ENCODE measurements at places on chromosomes 6 and 20. TPM values are rescaled to one million over a fixed set of nuclear protein-coding genes. Genes with fewer than 3 reads are reported as not detected.

TNXB gene
- 210 TPM for total RNA-seq

GRCh38 chr6:14476793-14477531, 359.4 kb downstream of the CD83 start:
- no peak for DNase-seq

F13A1 gene
- total RNA-seq = 33.2 TPM

DNA sequence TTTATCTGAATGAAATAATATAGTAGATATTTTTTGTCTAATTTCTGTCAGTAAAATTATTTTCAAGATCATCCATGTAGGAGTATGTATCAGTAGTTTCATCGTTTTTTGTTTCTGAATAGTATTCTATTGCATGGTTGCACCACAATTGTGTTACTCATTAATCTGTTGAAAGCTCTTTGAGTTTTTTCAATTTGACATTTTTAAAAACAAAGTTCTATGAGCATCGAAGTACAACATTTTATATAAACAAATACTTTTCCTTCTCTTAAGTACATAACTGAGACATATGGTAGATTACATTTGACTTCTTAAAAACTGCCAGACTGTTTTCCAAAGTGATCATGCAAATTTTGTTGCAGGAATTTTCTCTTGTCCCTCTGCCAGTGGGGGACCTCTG, 1113.1 kb upstream of the CITED2 start:
- no peak for DNase-seq

NHLRC1 gene
- 1.8 TPM for total RNA-seq

SLC22A23 gene
- total RNA-seq = 7.2 TPM

DNA sequence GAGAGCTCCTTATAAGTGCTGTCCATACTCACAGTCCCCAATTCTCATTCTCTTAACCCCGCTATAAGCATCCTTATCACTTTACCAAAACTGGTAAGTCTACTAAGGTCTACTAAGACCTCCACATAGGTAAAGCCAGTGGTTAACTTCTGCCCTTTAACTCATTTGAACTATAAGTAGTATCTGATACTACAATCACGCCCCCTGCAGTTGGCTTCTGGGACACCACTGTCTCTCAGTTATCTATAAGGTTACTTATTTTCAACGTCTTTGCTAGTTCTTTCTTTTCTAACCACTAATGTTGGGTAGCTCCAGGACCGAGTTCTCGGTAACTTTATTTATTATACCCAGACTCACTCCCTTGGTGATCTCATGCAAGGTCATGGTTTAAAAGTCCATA, 142.6 kb downstream of the ARHGAP18 start:
- DNase-seq = no peak

- no peak for DNase-seq
Measured at GRCh38 chr6:76403064-76403463, 330.6 kb upstream of the IMPG1 start.

FAM210B gene
- 29.9 TPM for total RNA-seq

GRCh38 chr6:21402368-21402767, 191.2 kb upstream of the SOX4 start:
- no peak for DNase-seq

DNA sequence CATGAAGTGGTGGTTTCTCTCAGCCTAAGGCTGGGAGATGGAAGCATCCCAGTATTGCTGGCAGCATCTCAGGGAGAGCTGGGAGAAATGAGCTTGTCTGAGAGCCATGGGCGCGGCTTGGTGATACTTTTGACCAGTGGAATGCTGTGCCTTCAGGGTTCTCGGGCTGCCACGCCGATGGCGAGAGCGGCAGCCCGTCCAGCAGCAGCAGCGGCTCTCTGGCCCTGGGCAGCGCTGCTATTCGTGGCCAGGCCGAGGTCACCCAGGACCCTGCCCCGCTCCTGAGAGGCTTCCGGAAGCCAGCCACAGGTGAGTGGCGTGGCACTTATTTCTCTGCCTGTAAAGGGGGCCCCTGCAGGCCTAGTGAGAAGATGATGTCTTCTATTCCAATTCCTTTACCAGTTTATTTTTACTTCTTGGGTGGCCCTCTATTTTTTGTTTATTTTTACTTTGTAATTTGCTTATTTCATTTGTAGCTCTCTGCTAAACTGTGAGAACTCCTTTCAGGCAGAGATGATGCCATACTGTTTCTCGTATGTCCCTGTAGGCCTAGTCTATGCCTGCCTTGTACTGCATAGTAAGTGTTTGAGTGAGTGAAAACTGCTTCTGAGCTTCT, 71.7 kb downstream of the ASXL1 start:
- no peak for DNase-seq

DNA sequence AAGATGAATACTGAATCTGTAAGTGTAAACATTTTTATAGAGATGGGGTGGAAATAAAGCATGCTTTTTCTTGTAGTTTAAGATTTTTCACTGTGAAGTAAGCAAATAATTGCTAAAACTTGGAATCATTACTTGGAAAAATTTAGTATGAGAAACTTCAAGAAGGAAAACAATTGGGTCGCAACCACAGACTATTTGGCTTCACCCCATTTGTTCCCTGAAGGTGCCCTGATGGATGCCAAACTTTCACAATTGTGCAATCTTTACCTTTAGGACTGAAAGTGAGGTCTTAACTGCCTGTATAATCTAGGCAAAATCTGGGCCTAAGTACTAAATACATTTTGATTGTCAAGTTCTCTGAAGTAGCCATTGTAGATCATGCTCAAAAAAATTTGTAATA, 330.1 kb downstream of the HDGFL1 start:
- DNase-seq = no peak

DNA sequence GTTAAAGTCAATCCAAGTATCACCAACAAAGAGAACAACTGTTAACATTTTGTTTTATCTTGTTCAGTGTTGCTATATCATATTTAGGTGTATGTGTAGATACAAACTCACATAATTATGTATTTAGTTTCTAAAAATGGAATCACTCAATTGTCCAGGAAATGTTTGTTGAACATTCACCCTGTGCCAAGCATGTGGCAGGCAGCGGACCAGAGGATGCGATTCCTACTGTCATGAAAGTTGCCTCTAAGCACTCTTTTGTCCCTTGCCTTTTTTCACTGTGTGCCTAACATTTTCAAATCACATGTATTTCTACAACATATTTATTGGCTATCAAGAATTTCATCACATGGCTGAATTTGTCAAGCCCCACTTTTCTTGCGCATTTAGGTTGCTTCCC, 16.9 kb upstream of the TGM2 start:
- DNase-seq = no peak

GRCh38 chr6:72940265-72940664, 285.0 kb downstream of the KHDC1L start:
- no peak for DNase-seq

DNA sequence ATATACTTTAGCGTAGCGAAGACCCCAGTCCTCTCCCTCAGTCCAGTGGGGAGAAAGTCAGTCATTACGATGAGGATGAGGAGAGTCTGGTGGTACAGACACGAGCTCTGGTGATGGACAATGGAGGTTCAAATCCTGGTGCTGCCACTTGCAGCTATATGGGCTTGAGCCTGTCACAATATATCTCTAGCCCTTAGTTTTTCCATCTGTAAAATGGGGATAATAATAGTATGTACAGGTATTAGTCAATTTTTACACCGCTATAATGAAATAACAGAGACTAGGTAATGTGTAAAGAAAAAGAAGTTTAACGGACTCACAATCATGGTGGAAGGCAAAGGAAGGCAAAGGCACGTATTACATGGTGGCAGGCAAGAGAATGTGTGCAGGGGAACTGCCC, 237.9 kb downstream of the BCAS1 start:
- DNase-seq = no peak

GRCh38 chr20:9070304-9070703, 1.4 kb downstream of the PLCB4 start:
- DNase-seq = no peak

GRCh38 chr6:73586416-73586974, 65.7 kb upstream of the EEF1A1 start:
- no peak for DNase-seq

CGA gene
- total RNA-seq = not detected

- no peak for DNase-seq
Measured at GRCh38 chr6:33668914-33669313, 42.6 kb downstream of the UQCC2 start.

DNA sequence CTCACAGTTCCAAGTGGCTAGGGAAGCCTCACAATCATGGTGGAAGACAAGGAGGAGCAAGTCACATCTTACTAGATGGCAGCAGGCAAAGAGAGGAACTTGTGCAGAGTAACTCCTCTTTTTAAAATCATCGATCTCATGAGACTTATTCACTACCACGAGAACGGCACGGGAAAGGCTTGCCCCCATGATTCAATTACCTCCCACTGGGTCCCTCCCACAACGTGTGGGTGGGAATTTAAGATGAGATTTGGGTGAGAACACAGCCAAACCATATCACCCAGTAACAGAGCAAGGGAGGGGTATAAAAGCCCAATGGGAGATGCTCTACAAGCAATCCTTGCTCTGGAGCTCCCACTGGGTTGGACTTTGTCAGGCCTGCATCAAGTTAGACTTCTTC, 80.4 kb downstream of the JPH2 start:
- no peak for DNase-seq

- no peak for DNase-seq
Measured at GRCh38 chr6:79869184-79869583, 78.2 kb downstream of the ELOVL4 start.

- DNase-seq = no peak
Measured at GRCh38 chr20:3751675-3752385, 15.7 kb downstream of the ADISSP start.

- DNase-seq = no peak
Measured at GRCh38 chr20:46767127-46767761, 57.8 kb downstream of the SLC2A10 start.

- no peak for DNase-seq
Measured at GRCh38 chr6:101777646-101778045, 384.1 kb downstream of the GRIK2 start.

KIFC1 gene
- total RNA-seq = 1.6 TPM

DNA sequence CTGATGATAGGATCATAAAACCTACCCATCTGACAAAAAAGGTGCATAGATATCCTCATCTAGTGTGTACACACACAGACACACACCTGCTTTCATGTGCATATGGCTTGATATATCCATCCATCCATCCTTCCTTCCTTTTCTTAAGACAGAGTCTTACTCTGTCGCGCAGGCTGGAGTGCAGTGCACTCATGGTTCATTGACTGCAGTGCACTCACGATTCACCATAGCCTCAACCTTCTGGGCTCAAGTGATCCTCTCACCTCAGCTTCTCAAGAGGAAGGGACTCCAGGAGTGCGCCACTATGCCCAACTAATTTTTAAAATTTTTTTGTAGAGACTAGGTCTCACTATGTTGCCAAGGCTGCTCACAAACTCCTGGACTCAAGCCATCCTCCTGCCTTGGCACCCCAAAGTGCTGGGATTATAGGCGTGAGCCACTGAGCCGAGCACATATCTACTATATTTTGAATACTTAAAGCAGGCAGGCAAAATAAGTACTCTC, 27.1 kb downstream of the ADNP start:
- no peak for DNase-seq

DNA sequence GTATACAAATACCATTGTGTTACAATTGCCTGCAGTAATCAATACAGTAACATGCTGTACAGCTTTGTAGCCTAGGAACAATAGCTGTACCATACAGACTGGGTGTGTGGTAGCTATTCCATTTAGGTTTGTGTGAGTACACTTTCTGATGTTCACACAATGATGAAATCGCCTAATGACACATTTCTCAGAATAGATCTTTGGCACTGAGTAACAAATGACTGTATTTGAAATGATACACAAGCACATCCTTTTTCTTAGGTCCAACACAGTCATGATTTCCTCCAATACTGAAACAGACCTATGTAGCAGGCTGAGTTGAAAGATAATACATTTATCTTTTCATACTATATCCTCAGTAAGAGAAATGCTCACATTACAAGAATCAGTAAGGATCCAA, 13.9 kb downstream of the KHDRBS2 start:
- no peak for DNase-seq

DNA sequence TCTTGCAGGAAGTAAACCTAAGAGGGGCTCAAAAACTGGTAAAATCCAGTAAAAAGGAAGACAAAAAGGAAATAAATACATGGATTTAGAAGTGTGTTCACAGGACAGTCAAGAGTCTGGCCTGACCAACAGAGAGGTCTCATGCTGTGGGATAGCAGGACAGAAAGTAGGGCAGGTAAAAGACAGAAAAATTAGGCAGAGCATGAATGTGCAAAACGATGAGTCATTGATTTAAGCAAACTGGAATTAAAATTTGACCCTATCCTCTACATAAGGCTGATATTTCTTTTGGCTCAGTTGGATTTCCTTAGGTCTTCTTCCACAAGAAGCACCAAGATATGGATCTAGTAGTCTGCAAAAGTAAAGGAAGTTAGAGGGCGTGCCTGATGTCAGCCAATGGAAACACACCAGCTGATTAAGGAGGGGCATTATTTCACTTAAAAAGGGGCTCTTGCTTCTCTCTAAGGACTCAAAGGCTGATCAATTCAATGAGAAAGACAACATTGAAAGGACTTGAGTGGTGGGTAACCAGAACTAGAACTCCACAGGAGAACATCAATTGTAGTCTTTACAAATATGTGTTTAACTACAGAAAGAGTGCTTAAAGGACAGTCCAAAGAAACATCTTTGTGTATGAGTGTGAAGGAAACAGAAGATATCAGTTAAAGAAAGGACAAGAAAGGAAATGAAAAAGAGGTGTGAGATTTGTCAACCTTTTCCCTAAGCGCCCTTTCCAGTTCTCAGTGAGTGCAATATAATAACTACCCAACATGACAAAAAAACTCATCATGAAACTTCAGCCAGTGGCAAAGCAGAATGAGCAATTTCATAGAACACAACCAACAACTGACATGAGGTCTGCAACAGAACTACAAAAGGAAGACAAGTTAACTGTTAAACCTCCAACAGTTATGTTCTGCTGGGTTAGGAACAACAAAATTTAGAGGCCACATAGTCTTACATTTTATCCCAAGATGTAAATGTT, 19.4 kb upstream of the MYB start:
- no peak for DNase-seq

- peak; percentile 65 for DNase-seq
Measured at GRCh38 chr6:105136431-105137350, 43.1 kb downstream of the POPDC3 start.

GRCh38 chr6:33759887-33760629, 13.4 kb upstream of the IP6K3 start:
- DNase-seq = no peak

GRCh38 chr6:12545619-12546409, 170.8 kb upstream of the PHACTR1 start:
- no peak for DNase-seq
